ENCODE measurements at places on chromosomes 16 and 17. TPM values are rescaled to one million over a fixed set of nuclear protein-coding genes. Genes with fewer than 3 reads are reported as not detected.
A peak's percentile ranks its signal among the peaks of the same experiment; 100 is the strongest.

Gene CCDC200
- total RNA-seq: not detected

DNA sequence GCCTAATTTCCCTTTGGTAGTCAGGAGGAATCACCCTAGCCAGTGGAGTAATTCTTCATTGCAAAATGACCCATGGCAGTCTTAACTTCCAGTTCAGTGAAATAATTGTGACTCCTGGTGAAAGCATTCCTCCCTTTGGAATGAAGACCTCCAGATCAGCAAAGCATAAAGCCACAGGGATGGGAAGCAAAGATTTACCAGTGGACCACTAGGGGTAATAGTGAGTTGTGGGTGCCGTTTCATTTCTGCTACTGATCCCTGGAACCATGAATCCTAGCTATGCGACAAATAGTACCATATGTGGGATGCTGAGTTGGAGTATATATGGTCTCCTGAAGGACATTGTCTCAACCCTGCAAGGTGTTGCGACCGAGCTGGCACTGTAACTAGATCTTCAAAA lies 13.7 kb downstream of the DYNLL2 start:
- DNase-seq: peak; percentile 17

- DNase-seq: peak; percentile 22
These were observed 152.2 kb upstream of the MPHOSPH6 start for GRCh38 chr16:82322177-82322576.

GRCh38 chr17:77109764-77110359 lies 30.9 kb upstream of the SEC14L1 start:
- peak; percentile 59 for DNase-seq

DNA sequence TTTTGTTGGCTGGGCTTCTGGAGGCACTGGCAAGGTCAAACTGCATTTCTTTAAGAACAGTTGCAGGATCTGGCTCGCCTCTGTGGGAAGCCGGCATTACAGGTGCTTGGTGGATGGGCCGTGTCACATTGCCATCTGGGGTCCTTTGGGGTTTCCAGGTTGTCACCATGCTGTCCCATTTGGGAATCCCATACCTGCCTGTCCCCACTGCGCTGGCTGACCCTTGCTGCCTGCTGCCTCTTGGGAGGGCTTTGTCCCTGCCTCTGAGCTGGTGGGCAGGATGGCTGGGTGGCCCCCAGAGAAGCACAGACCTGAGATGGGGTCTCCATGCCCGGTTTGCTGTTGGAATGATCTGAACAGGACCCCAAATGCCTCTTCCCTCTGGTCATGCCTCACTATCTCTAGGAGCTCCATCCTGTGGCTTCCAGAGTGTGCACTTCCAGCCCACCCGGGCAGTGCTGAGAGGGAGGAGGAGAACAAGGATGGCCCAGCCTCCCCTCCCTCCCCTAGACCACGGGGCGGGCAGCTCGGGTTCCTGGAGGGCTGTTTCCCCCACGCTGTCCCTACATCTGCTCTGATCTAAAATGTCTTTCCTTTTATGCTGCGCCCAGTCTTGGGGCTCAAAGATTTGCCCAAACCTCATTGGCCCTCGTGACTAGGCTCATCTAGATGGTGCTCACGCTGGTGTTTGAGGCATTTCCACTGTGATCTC lies 28.0 kb downstream of the OR1D5 start:
- DNase-seq: no peak

DNA sequence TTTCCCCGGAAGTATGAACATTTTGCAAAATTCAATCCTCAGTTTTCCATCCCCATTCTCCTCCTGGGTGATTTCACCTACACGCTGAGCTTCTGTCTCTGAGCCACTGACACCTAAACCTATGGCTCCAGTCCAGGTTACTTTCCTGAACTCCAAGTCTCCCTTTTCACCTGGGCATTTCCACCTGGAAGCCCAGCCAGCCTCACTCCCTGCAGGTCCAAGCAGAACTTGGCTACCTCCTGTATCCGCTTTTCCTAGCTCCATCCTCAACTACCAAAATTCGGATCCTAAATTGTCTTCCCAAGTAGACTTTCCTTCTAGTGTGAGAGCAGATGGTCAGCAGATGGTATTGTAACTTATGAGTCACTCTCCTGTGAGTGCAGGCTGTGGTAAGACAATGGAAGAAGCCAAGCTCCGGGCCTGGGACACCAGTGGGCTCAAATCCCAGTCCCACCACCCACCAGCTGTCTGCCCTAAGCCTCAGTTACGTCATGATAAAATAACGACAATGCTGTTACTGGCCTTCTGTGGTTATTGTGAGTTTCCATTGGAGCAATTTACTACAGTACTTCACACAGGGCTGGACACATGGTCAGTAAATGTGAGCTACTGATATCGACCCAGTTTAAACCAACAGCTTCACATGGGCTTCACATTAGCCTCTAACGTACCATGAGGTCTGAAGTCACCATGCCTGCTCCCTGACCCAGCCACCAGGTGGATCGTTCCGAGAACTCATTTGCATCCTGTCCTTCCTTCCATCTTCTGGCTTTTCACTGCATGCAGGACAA lies 33.3 kb downstream of the PECAM1 start:
- peak; percentile 76 for DNase-seq

All from PC-3 (cell line).